ENCODE measurements at places on chromosomes 13 and 19.

- DNase-seq = no peak
- H3K4me1 ChIP-seq = no peaks in the 10 kb centered on the region
- no peaks in the 10 kb centered on the region for H3K36me3 ChIP-seq
- no peak overlapping the region for H3K27ac ChIP-seq
- peaks cover 12% of the 10 kb centered on the region for H3K27me3 ChIP-seq
- H3K4me3 ChIP-seq = no peak overlapping the region
Measured at GRCh38 chr19:51733742-51734522, 10.1 kb upstream of the HAS1 start.

- H3K36me3 ChIP-seq = peaks cover 43% of the 10 kb centered on the region
- peaks cover 22% of the 10 kb centered on the region for H3K4me1 ChIP-seq
- no peak overlapping the region for H3K27ac ChIP-seq
- no peak for DNase-seq
Measured at GRCh38 chr19:46847528-46847927, 3.1 kb downstream of the AP2S1 start.

DNA sequence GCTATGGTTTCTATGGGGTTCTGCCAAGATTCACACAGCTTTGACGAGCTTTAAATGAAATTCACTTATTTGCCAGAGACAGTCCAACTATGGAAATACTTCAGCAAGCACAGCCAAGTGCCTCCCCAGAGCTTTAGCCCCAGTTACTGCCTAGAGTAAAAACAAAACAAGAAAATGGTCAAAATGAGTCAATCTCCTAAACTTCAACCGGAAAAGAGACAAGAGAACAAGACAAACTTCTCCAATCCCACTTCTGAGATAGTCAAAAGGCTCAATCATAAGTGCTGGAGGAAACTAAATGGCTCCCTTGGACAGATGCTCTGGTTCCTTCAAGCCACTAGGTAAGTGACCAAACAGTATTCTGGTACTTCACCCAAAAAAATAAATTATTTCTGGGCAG lies 65.8 kb downstream of the KATNAL1 start:
- H3K4me1 ChIP-seq = peaks cover 8% of the 10 kb centered on the region
- H3K4me3 ChIP-seq = no peak overlapping the region
- no peaks in the 10 kb centered on the region for H3K27me3 ChIP-seq

DNA sequence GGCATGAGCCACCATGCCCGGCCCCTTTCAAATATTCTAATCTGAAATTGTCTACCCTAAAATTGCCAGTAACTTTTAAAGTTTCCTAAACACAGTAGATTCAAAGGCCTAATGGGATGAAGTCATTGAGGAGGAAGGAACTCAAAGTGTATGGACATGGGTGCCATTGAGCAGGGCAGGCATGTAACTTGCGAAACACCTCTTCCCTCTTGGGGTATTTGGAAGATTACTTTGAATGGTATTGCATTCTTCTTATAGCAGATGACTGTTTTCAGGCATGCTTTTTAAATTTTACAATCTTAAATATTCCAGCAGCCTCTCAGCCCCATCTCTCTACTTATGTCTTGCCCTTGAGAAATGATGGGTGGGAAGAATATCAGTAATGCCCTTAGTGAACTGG lies 21.0 kb downstream of the TM9SF2 start:
- H3K36me3 ChIP-seq = peaks cover 85% of the 10 kb centered on the region
- H3K27me3 ChIP-seq = no peaks in the 10 kb centered on the region
- no peak for DNase-seq
- peaks cover 35% of the 10 kb centered on the region for H3K4me1 ChIP-seq

GRCh38 chr13:72384879-72385278 lies 342.6 kb downstream of the MZT1 start:
- no peaks in the 10 kb centered on the region for H3K27me3 ChIP-seq
- H3K4me1 ChIP-seq = no peaks in the 10 kb centered on the region
- no peaks in the 10 kb centered on the region for H3K36me3 ChIP-seq
- H3K4me3 ChIP-seq = no peak overlapping the region
- no peak overlapping the region for H3K27ac ChIP-seq

Measured in activated T-cell treated with anti-CD3 and anti-CD28 coated beads, Interleukin-2, amount 50 U/mL, for 24 hours (primary cell).